Neural progenitor cell (in vitro differentiated cells): ENCODE measurements at places on chromosomes 1 and 21. TPM values are rescaled to one million over a fixed set of nuclear protein-coding genes. Genes with fewer than 3 reads are reported as not detected.

DNA sequence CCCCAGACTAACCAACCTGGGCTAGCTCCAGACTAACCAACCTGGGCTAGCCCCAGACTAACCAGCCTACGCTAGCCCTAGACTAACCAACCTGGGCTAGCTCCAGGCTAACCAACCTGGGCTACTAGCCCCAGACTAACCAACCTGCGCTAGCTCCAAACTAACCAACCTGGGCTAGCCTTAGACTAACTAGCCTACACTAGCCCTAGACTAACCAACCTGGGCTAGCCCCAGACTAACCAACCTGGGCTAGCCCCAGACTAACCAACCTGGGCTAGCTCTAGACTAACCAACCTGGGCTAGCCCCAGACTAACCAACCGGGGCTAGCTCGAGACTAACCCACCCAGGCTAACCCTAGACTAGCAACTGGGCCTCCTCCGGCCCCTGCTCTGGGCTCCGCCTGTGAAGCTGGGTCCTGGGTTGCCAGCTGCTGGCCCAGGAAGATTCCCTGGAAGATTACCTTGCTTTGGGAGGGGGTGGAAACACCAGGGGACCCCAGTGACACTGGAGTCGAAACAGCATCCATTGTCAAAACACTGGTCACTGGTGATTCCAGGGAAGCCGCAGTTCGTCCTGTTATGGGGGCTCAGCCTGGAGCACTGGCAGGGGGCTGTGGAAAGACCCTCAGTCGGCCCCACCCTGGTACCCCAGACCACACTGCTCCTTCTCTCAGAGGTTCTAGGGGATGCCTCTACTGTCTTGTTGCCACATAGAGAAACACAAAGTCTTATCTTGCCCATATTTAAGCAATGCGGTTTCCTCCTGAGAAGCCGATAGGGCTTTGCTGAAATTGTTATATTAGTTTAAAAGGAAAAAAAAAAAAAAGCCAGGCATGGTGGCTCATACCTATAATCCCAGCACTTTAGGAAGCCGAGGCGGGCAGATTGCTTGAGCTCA lies 1.1 kb downstream of the TFF2 start:
- no peak for DNase-seq

DNA sequence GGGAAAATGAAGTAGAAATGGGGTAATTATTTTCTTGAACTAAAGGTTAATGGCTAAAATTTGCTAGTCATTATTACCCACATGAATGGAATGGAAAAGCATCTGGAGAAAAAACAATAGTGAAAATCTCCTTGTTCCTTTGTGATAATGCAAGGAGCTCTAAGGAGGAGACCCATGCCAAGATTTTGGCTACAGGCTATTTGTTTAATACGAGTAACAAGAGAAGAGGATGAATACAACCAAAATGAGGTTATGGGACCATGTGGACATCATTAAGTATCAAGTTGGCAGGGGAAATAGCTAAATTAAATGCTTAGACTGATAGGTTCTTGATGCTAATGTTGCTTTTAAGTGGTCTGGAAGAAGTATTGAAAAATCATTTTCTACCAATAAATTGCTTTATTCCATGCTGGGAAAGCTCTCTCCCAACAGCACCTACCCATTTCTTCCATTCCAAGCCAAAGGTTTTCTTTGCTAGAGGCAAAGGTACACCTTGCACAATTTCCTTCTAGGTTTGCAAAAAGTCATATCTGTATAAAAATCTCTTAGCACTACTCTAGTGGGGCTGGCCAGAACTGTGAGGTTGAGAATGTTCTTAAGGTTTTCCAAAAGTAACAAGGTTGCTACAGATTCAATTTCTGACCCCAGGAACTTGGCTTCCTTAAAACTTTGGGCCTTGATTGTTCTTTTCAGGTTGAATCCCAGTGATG lies 100.2 kb downstream of the SMYD2 start:
- no peak for DNase-seq

- peak; percentile 48 for DNase-seq
Observed at GRCh38 chr21:26148840-26149354, 21.7 kb downstream of the APP start.

- DNase-seq: no peak
Observed at GRCh38 chr1:164518692-164519332, 40.2 kb upstream of the PBX1 start.

DNA sequence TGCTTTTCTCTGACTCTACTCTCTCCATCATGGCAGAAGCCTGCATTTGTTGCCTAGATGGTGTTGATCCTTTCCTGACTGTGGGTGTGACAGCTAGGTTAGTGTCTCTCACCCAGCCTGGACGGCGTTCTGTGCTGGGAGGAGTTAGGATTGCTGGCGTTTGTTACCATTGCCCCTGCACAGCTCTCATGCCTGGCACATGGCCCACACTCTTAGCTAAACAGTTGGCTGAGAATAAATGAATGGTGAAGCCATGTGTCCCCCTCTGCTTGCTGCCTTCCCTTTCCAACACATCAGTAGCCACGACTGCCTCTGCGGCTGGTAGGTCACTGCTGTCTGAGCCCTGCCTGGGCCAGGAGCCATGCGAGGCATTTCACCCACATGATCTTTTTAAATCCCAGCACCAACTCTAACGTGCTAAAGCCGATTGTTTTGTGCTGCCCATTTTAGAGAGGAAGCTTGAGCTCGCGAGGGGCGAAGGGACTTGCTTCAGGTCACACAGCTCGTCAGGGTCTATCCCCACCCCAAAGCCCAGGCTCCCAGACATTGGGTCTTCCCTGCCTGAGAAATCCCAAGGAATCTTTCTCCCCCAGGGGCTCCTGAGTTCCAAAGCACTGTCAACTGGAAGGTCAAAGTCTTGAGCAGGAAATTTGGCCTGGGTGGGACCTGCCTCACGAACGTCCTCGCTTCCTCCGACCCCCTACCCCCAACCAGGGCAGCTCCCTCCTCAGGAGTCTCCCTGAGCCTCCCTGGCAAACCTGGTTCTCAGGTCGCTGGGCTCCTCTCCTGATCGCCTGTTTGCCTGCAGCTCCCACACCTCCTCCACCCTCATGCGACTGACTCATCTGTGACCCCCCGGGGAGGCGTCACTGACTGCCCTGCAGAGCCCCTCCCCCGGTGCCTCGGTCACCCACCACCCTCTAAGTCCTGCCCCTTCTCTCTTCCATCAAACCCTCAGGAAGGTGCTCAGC lies 271.7 kb upstream of the C1orf174 start:
- no peak for DNase-seq

- no peak for DNase-seq
Observed at GRCh38 chr1:231561647-231562383, 33.3 kb downstream of the TSNAX start.

DNA sequence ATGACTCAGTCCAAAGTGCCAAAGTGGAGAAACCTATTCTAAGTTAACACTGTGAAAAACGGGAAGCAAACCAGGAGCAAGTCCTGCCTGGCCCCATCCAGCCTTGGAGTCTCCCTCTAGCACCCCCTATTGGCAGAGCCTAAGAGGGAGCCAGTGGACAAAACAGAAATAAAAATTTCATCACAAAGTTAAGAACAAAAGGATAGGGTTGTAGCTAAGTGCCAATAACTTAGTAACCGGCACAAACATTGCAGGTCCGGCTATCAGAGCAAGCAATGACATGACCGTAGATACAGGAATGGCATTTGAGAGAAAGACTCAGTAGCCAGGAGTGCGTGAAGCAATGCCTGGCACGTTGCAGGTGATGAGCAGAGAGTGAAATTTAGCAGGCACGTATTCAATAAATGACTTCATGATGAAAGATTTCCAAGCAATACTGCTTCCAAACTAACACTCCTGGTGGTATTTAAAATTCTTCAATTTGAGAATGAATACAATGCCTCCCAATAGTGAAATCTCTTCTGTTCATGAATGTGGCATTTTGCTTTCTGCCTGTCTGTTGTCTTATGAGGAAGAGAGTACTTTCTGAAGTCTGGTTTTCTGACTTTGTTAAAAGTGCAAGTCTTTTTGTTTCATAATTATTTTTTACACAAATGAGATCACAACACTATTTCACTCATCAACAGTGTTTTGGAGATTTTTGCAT lies 391.0 kb downstream of the OMA1 start:
- peak; percentile 81 for DNase-seq

GRCh38 chr1:98333406-98333805 lies 328.1 kb upstream of the SNX7 start:
- no peak for DNase-seq

SPEN gene
- 40.1 and 59.6 TPM in 2 replicates for total RNA-seq

RAB42 gene
- 2.2 and 4.2 TPM in 2 replicates for total RNA-seq

ADAMTS1 gene
- 6.7 and 7.5 TPM in 2 replicates for total RNA-seq
